ENCODE measurements at places on chromosomes 13 and 19.
A peak's percentile ranks its signal among the peaks of the same experiment; 100 is the strongest.

GRCh38 chr13:98632961-98633360, 56.1 kb upstream of the STK24 start:
- no peak for DNase-seq

- no peak for DNase-seq
These were observed 22.7 kb downstream of the VRK3 start for GRCh38 chr19:50002386-50002960.

- no peak for DNase-seq
These were observed 356.7 kb downstream of the FGF9 start for GRCh38 chr13:22027566-22027965.

DNA sequence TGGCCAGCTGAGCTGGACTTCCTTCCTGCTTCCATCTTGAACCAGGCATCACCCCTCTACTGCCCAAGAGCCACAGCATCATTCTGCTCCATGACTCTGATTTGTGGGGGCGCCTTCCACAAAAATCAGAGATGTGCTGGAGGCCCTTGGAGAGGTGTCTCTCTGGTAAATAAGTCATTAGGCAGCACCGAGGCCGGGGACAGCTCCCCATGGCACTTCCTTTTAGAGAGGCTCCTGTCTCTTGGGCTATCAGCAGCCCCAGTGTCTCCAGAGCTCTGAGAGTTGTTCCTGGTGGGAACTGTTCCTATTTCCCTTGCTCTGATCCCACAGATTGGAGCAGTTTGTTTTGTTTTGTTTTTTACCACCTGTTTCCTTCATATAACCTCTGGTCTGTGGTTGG, 19.9 kb downstream of the NWD1 start:
- DNase-seq, result no peak

GRCh38 chr13:99067159-99067985, 89.5 kb upstream of the DOCK9 start:
- no peak for DNase-seq

- no peak for DNase-seq
These were observed 565.9 kb upstream of the SPRY2 start for GRCh38 chr13:80906860-80907259.

- DNase-seq, result no peak
These were observed 8.7 kb downstream of the CCDC169 start for GRCh38 chr13:36288794-36289391.

DNA sequence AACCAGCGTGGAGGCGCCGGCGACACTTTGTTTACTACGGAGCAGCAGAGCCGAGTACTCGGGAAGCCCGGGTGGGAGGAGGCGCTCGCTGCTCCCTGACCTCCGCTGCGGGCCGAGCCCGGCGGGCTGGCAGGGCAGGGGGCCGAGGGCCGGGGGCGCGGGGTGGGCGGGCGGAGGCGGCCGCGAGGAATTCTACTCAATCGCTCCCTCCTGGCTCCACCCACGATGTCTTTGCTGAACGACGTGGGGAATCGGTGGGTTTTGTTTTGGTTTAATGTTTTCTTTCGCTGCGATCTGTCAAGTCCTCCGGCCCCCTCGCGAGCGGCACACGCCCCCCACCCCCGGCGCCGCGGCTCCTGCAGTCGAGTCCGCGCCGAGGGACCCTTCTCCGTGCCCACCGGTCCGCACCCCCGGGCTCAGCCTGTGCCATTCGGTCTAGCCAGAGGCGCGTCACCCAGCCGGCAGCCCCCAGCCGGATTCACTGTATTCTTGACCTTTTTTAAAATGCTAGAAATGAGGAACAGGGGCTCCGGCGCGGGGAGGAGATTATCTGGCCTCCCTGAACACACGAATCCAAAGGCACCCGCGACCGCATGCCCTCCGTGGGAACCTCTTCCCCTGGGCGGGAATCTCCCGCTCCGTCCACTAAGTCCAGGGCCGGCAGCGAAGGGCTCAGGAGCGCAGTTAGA, 636 bp upstream of the FOXO1 start:
- no peak for DNase-seq

DNA sequence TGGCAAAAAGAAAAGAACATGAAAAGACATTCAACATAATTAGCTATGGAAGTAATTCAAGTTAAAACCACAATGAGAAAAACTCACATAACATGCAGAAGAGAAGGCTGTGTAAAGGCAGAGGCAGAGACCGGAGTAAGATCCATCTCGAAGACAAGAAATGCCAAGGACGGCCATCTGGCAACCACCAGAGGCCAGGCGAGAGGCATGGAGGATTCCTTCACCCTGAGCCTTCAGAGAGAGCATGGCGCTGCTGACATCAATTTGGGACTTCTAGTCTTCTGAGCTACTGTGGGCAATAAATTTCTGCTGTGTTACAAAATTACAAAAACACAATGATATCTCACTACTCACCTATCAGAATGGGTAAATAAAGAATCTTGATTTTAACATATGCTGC, 381.0 kb downstream of the TSHZ3 start:
- DNase-seq, result no peak

DNA sequence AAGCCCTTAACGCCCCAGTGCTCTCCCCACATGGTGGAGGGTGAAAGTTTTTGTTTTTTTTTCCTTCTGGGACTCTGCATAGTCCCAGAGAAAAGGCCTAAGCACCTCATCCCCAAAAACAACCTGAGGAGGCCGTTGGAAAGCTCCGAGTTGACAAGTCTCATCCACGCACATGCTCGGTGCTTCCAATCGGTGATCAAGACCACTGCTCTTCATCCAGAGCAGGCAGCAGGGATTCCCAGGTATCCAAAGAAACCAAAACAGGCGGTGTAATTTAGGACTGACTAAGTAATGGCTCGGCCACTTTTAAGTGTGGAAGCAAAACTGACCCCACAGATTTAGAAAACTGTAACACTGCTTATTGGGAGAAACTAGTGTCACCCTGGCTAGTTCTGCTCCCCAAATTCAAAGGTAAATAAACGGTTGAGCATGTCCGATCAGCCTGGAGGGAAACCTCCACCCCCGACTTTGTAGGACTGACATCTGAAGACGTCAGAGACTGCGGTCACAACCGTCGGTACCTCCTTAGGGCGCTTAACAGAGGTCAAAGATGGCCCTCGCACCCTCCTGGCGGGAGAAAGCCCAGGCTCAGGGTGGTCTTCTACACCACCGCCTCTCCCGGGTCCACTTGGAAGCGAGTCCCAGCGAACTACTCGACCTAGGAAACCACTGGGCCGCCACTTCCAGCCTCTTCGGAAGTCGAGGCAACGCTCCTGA, 997 bp upstream of the ZNF446 start:
- DNase-seq, result no peak

DNA sequence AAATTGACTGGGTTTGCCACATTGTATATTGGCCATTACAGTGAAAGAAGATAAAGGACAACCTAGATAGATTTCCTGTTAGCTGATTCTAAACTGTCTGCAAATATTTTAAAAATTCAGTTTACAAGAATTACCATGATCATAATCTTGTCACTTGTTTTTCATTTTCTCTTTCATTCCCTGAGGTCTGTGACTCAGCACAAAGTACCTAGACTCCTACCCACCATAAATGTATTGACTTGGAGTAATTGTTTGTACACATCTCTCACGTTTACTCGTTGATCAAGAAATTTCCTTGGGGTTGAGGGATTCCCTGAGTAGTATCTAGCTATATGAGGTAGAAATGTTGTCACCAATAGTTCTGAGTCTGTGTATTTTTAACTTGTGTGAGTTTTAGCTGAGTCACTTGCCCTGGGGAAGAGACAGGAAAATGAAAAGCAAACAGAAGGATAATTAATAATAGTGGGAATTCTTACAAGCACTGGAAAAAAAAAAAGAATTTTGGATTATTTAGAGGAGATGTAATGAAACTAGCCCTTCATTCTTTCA, 299.2 kb upstream of the DACH1 start:
- DNase-seq, result no peak

DNA sequence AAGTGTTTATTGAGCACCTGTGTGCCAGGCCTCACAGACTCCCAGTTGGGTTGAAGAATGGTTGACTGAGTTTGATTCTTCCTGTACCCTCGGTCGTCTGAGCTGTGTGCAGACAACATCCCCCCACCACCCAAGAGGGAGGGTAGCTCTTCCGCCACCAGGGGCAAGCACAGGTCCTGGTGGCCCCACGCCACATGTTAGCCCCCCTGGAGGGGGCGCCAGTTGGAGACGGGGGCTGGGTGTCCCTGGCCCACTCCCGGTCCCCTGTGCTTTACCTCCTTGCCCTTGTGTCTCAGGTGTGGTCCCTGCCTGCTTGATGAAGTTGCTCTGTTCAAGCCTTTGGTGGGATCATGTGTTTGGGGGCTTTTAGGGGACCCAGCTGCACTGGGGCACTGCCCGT, 27.2 kb downstream of the COLGALT1 start:
- DNase-seq, result no peak

DNA sequence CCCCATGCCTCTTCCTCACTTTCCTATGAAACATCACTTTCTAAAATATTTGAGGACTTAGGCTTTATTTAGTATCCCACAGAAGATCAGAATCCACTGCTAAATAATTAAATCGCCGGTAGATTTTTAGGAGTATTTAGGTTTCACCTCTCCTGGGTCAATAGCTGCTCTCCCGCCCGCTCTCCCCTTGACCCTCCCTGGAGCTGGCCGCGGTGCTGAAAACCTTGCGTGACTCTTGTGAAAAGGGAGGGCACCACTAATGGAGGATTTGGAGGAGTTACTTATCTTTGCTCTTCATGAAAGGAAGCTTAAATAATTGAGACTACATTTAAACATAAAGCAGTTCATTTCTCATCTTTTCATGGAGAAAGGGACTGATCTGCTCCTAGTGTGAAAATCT, 14.1 kb downstream of the POU4F1 start:
- no peak for DNase-seq

- no peak for DNase-seq
These were observed 21.1 kb downstream of the CHERP start for GRCh38 chr19:16520986-16521624.

DNA sequence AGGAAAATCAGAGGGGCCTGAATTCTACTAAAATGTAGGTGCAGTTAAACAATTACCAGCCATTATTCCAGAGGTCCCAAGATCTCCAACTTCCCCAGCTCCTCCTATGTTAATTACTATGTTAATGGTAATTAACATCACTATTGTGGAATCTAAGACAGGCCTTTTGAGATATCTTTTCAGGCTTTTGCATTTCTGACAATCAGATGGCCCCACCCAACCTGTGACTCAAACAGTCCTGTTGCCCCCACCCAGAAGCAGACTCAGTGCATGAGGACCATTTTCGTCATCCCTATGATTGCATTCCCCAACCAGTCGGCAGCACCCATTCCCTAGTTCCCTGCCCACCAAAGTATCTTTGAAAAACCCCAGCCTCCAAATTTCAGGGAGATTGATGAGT, 8.5 kb upstream of the ZNF30 start:
- DNase-seq, result no peak

DNA sequence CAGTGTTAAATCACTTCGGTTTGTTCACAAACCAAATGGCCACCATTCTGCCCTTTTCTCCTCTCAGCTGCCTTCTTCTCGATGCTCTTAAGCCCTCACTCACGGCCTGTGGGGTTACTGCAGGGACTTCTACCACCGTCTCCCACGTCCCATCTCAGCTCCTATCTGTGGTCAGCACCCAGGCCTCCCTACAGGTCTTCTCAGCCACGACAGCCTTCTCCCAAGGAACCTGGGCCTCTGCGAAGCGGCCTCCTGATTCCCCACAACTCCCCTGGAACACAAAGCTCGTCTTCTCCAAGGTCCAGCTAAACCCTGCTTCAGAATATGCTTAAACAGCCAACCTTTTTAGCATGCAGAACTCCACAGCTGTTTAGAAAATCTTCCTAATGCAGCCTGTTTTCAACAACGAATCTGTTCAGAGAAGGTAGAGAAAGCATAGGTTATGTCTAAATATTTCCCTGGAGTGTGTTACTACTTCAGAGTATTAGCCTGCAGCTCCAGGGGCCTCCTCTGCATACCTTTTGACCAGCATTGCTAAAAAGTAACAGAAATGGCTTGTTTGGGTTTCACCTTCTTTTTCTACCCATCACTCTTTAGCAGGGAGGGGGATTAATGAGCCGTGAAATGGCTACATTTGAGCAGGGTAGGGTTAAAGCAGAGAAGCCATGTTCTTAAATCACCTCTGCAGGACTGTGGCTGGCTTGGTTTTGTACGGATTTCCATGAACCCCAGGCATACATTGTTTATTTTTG, 104.0 kb downstream of the COL4A2 start:
- no peak for DNase-seq

DNA sequence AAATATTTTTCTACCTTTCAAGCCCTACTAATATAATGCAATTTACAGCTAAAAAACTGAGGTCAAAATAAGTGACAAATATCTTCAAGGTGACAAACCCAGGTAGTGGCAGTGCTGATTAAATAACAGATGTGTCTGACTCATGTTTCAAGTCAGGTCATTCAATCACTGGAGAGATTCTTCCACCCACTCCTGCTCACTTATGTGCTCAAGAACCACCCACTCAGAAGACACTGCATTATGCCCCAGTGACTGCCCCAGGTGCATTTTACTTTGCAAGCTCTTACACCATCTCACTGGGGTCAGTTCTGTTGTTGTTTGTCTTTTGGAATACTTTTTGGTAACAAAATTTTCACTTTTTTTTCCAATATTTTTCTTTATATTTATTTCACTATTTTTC, 2.2 kb downstream of the ZNF100 start:
- DNase-seq, result no peak

GRCh38 chr13:84137292-84137691, 255.0 kb upstream of the SLITRK1 start:
- peak; percentile 55 for DNase-seq

DNA sequence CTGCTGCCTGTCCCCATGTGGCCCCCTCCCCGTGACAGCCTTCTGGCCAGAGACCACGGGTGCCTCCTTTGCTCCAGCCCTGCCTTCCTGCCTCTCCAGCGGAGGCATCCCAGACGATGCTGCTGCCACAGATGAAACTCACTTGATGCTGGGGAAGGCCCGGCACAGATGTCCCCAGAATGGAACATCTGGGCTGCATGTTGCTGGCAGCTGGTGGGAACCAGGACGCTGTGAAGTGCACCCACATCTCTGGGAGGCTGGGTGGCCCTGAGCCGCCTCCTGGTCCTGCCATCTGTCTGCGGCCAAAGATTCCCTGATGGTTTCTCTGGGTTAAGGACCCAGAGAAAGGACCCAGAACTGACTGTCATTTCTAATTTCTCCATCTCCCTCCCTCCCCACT, 51.9 kb upstream of the PTPRS start:
- no peak for DNase-seq

DNA sequence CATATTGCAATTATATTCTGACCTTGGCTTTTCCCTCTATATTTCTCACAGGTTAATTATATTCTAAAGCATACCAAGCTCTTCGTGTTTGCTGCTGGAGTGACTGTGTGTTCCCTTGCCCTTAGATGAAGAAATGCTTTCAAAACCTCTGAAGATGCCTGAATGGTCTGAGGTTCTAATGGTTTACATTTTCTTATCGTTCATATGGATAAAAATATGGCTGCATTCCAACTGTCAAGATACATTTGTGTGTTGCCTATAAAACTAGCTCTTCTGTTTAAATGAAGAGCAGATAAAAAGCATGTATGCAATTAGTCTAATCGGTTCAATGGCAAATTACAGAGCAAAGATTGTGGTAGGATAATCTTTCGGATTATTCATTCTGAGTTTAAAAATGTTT, 68.4 kb upstream of the ANKRD10 start:
- DNase-seq, result no peak

DNA sequence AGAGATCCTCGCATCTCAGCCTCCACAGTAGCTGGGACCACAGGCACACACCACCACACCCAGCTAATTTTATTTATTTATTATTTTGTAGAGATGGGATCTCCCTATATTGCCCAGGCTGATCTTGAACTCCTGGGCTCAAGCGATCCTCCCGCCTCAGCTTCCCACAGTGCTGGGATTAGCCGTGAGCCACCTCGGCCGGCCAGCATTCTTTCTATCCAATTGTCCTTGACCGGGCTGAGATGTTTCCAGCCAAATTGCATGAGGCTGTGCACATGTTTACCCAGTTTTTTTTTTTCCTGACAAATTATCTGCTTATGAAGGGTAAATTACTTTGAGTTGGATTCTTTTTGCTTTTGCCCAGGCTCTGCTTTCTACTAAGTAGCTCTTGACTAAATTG, 28.2 kb downstream of the UNC13A start:
- no peak for DNase-seq

All from CD4-positive, alpha-beta T cell treated with Interleukin-6 for 4 hours (primary cell).